Breast epithelium (tissue), 4 donors: ENCODE measurements at places on chromosomes 5 and 9.

DNA sequence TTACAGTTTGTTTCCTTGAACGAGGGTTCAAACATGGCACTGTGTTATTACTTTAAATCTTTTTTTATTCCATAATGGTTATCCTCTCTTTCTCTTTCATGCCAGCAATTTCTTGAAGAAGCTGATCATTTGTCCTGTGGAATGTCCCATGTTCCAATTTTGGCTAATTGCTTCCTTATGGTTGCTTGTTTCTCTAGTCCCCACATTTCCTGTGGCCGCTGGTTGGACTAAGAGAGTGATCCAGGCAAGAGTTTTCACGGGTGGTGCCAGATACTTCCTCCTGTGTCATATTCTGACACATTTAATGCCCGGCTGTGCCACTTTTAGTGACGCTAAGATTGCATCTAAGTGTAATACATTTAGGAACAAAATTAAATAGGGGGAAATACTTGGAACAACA, 83.8 kb upstream of the FAM169A start:
- no peak for DNase-seq

DNA sequence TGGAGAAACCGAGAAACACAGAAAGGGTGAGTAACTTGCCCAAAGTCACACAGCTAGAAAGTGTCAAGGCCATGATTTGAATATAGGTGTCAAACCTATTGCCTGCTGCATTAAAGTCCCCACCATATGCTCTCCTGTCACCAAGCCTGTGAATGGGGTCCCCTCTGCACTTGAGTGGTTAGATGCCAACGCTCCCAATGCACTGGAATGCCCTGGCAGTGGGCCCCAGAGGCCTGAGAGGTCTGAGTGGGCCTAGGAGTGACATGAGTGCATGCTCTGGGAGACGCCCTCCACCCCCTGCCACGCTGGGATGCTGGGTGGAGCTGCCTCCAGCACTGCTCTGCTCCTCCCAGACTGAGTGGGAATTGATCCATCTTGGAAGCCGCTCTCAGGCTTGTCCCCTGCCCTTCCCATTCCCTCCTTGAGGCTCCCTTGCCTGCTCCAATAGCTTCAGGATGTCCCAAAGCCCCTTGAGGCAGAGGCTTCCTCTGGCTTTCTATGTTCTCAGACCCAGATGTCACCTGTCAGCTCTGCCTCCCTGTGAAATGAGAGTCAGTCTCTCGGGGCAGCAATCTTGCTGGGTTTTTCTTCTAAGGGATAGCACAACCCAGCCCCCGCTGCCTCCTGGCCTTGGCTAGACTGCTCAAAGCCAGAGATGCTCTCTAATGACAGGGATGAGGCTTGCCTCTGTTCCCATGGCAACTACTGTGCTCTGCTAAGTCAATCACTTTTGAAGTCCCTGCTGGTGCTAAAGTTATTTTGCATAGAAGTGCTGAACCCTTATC, 6.6 kb upstream of the ARSI start:
- no peak for DNase-seq

GRCh38 chr9:127878652-127879390, 1.3 kb upstream of the AK1 start:
- DNase-seq, result no peak

DNA sequence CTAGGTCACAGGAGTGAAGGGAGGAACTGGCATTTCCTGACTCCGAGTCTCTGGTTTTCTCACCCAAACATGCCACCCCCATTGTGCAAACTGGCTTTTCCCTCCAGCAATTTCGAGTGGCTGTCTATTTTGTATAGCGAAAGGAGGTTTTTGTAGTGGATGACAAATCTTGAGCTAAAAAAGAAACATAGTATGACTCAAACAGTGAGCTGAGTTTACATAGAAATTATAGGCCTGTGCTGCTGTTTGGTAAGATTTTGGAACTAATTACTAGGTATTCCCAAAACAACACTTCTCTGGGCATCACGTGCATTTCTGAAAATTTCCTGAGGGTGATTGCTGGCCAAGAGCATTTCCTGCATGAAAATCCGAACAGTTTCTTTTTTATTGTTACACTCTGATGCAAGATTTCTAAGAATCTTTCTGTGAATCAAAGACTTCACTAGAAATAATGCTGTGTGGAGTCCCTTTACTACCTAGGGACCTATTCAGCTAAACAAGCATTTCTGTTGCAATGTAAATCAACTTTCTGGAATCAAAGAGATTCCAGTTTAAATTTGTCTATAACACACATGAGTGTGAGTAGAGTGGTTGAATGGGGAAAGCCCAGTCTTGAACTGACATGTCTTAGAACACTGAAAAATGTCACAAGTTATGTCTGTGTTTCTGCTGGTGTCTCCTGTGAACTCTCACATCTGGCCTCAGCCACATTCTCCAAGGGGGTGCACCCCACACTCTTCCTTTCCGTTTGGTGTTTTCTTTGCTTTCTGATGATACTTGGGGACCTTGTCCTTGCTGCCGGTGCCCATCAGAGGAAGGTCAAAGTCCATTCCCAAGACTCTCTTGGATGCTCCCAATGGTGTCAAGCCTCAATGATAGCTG, 33.3 kb upstream of the DAPK1 start:
- no peak for DNase-seq

- no peak for DNase-seq
Measured at GRCh38 chr5:135654761-135655467, 76.1 kb upstream of the CXCL14 start.

DNA sequence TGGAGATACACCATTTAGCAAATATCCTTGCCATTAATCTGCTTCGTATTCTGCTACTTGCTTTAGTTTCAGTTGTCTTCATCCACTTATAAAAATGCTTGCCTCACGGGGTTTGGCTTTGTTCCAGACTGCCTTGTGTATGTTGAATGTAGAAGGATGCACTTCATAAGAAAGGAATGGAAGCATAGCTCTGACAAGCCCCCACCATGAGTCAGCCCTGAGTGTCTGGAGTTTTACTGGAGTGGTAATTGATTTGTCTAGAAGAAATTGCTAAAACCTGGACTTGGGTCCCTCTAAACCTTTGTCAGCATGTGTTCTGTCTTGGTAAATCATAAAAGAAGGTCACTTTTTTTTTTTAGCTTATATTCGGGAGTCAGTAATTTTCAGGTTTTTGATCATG, 4.6 kb downstream of the TEX48 start:
- no peak for DNase-seq

GRCh38 chr5:137753691-137754187, 424 bp downstream of the HNRNPA0 start:
- peak; percentile 59 for DNase-seq

GRCh38 chr9:28853477-28853876, 1280.2 kb upstream of the C9orf72 start:
- DNase-seq, result no peak

DNA sequence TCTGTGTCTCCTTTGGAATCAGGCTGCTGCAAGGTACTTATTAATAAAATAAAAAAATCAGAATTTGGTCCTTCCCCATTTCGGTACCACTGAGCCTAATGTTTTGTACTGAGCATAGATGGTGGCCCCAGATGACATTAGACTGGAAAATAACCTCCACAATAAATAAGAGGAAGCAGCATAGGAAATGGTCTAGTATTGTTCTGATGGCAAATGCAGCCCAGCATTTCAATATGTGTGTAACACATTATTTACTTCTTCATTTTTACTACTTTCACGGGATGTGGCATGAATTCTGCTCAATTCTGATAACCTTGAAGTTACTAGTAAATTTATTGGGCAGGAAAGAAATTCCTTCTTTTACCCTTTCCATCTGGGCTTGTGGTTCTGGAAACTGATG, 295.6 kb downstream of the ADGRV1 start:
- DNase-seq, result no peak

DNA sequence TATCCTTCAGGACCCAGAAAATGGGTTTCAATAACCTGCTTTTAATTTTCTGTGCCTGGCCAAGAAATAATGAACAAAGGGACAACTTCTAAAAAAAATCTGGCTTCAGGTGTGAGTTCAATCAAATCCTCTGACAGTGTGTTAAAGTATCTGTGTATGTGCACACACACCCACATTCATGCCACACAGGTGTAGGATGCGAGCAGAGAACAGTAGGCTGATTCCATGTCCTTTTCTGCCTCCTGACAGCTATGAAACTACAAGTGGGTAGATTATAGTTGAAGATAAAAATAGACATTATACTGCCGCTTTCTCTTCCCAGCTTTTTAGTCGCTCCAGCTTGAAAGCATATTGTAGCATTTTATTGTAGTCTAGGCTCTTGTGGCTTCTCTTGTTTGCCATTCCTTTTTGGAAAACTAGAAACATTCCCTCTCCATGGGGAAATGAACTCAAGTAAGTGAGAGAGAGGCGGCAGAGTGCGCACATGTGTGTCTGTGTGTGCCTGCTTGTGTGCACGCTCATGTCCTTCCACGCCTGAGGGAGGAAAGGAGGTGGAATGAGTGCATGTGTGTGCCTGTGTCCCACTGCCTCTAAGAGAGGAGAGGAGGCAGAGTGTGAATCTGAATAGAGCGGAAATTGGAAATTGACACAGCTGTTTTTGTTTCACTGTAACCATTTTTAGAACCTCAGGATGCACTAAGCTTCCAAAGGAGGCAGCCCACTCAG, 273.0 kb downstream of the ELAVL2 start:
- DNase-seq, result no peak

- no peak for DNase-seq
Measured at GRCh38 chr9:117485176-117485575, 70.3 kb upstream of the ASTN2 start.

- no peak for DNase-seq
Measured at GRCh38 chr5:142697356-142698255, 11.7 kb upstream of the FGF1 start.

DNA sequence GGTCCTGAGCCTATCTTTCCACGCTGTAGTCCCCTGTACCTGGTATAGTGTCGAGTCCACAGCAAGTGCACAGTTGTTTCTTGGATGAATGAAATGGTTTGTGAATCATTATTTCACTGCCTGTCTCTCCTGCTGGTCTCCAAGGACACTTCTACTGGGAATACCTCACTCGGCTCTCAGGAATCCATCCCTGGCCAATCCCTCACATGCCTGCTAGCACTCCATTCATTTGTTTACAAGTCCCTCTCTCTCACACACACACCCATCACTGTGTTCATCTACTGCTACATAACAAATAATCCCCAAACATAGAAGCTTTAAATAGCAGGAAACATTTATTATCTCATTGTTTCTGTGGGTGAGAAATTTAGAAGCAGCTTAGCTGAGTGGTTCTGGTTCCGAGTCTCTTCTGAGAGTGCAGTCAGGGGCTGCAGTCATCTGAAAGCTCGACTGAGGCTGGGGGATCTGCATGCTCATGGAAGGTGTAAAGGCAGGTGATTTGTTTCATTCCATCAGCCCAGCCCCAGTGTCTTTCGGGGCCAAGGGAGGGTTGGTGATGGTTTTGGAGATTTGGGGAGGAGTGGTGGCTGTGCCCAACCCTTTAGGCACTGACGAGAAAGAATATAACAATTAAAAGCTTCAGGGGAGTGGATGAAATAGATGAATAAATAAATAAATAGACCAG, 132.7 kb upstream of the IER5L start:
- no peak for DNase-seq

GRCh38 chr5:137136991-137137632, 362.0 kb downstream of the SPOCK1 start:
- DNase-seq, result no peak

GRCh38 chr5:10584714-10585517, 21.0 kb downstream of the ANKRD33B start:
- no peak for DNase-seq

GRCh38 chr5:146124580-146124979, 19.2 kb upstream of the PLAC8L1 start:
- no peak for DNase-seq

DNA sequence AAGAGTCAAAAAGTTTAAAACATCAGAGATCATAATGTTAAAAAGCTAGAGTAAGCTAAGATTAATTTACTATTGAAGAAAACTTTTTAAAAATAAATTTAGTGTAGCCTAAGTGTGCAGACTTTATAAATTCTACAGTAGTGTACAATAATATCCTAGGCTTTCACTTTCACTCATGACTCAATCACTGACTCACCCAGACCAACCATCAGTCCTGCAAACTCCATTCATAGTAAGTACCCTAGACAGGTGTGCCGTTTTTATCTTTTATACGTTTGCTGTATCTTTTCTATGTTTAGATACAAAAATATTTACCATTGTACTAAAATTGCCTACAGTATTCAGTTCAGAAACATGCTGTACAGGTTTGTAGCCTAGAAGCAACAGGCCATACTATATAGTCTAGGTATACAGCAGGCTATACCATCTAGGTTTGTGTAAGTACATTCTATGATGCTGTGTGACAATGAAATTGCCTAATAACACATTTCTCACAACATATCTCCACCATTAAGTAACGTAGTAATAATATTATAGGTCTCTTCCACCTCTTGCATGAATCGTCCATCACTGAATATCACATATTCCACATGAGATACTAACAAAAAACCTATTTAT, 59.2 kb downstream of the MEGF9 start:
- DNase-seq, result no peak

- no peak for DNase-seq
Measured at GRCh38 chr5:59178482-59178881, 595.6 kb downstream of the RAB3C start.

DNA sequence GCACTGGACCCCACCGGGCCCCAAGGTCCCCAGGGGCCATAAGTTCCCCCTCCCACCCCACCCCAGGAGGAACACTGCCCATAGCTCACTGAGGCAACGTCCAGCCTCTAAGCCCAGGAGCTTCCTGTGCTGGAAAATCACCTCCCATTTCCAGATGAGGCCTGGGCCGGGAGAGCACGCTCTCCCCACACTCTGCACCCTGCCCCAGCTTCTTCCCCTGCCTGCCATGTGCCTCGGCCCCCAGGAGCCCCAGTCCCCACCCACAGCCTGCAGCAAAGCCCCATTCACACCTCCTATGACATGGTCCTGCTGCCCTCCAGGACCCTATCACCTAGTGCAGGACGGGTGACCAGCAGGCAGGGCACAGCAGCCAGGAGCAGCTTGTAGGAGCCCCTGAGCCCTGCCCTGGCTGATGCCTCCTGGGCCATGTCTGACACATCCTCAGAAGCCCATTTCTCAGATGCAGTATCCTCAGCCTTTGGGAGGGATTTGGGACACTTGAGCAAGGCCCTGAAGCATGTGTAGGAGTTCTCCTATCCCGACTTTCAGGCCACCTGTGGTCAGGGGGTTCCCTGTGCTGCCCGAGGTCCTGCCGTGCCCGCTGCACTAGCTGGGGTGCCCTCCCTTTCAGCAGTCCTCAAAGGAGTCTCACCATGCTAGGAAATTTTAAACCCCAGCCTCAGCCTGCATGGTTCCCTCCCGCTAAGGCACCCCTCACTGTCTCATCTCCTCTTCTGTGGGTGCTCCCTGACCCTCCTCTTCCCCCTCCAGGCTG, 119.4 kb upstream of the FOXD4L5 start:
- DNase-seq, result no peak
